ENCODE measurements at places on chromosomes 2 and 18. TPM values are rescaled to one million over a fixed set of nuclear protein-coding genes. Genes with fewer than 3 reads are reported as not detected.

Gene MEIS1
- total RNA-seq, result 89.4 TPM

Gene CIDEA
- not detected for total RNA-seq

Gene PAPOLG
- total RNA-seq, result 15.2 TPM

Gene EPB41L3
- 0.20 TPM for total RNA-seq

Gene CYP27A1
- total RNA-seq, result 1.2 TPM

Gene CRACDL
- not detected for total RNA-seq

Gene RBMS1
- total RNA-seq, result 80.5 TPM

Gene STPG4
- total RNA-seq, result 0.75 TPM

Gene CNRIP1
- 18.4 TPM for total RNA-seq

Gene GALNT3
- 4.6 TPM for total RNA-seq

Gene WNT6
- total RNA-seq, result not detected

Gene GPR39
- total RNA-seq, result 3.4 TPM

Gene ZC3H6
- 7.6 TPM for total RNA-seq

GRCh38 chr2:100702438-100703109 lies 117.4 kb upstream of the NPAS2 start:
- no peak for DNase-seq

DNA sequence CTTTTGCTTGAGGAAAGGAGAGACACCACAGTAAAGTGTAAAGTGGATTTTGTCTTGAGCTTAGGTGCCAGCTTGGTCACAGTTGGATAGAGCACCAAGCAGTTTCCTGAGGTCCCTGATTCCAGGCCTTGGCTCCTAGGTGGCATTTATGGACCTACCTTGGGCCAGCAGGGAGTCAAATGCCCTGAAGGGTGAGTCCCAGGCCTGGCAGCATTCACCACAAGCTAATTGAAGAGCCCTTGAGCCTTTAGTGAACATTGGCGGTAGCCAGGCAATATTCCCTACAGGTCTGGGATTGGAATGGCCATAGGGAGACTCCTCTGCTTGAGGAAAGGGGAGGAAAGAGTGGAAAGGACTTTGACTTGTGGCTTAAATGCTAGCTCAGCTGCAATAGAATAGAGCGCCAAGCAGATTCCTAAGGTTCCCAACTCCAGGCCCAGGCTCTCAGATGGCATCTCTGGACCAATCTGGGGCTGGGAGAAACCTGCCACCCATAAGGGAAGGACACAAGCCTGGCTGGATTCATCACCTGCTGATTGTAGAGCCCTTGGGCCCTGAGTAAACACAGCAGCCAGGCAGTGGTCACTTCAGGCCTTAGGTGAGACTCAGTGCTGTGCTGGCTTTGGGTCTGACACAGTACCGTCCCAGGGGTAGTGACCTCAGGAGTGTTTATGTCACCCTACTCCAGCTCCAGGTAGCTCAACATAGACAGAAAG lies 137.5 kb upstream of the OTOS start:
- DNase-seq, result no peak

DNA sequence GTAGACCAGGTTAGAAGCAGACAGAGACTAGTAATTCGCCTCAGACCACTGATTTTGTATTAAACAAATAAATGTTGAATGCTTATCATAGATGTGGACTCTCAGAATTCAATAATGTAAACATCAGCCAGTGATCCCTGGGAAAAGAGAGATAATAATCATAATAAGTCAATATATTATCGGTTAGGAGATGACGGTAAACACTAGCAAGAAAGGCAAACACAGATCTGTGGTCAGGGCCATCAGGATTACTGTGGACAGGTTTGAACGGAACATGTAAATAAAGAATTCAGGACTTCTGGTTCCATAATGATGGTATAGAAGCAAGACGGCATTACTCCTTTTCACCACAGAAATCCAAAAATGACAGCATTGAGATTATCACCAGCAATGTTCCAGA lies 861.6 kb downstream of the CBLN2 start:
- no peak for DNase-seq

GRCh38 chr18:55219059-55219458 lies 259.8 kb upstream of the CCDC68 start:
- no peak for DNase-seq

DNA sequence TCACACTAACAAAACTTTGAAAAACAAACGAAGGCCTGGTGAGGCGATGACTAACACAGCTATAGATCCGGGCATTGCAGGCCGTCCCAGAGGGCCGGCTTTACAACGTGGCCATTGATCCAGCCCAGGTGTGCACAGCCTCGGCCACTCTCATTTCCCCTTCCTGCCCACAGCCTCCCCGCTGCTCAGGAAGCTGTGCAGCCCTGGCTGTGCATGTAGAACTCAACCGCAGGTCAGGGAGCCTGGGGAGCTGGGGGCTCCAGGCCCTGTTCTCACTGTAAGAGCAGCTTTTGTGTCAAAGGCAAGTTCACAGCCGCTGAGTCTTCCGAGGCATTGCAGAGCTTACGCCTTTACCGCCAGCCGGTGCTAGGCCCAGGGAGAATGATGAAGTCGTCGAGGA lies 87.2 kb downstream of the LONRF2 start:
- no peak for DNase-seq

DNA sequence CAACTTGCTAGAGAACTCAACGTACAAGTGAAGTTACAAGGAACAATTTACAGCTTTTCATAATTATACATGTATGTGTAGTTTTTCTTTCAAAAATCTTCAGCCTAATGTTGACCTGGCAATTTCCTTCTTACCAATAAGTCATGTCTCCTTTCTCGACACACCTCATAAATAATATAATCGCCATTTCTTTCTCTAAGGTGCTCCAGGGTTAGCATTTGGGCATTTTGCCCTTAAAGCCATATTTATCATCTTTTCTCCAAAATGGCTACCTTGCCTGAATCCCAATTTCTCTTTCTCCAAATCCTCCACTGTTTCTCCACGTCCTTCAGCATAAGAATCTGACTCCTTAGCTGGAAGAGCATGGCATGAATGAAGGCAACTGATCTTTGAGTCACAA lies 50.3 kb upstream of the RAB27B start:
- no peak for DNase-seq

DNA sequence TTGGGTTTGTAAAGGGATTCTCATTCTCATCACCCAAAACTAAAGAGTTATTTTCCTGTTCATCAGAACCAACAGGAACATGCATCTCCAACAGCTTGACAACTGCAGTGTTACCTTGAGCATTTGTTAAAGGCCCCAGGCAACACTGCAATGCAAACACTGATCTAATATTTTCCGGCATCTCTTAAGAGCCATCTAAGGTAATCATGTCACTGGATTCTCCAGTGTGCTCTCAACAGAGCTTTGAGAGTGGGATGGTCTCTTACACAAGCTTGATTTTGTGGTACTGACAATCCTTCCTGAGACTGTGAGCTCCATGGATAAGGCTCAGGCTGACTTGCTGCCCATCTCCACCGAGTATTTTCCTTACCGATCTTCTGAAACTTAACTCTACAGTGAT lies 90.5 kb upstream of the ITGB6 start:
- no peak for DNase-seq

GRCh38 chr2:181632733-181633401 lies 24.0 kb downstream of the CERKL start:
- DNase-seq, result no peak

DNA sequence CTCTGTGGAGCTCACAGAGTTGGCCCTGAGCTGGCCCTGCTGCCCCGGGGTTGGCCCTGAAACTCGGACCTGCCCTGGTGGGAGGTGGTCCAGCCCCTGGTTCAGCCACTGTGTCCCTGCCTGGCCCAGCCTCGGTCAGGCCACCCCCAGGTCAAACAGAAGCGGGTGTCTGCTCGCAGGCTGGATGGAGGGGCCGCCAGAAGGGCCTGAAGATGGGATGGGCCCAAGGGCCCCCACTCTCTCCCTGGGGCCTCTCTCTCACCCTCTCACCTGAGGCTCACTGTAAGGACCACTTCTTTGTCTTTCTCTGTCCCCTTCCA lies 25.1 kb upstream of the B3GNT7 start:
- DNase-seq, result no peak

- no peak for DNase-seq
These were observed 32.5 kb downstream of the GAREM1 start for GRCh38 chr18:32438173-32438572.

DNA sequence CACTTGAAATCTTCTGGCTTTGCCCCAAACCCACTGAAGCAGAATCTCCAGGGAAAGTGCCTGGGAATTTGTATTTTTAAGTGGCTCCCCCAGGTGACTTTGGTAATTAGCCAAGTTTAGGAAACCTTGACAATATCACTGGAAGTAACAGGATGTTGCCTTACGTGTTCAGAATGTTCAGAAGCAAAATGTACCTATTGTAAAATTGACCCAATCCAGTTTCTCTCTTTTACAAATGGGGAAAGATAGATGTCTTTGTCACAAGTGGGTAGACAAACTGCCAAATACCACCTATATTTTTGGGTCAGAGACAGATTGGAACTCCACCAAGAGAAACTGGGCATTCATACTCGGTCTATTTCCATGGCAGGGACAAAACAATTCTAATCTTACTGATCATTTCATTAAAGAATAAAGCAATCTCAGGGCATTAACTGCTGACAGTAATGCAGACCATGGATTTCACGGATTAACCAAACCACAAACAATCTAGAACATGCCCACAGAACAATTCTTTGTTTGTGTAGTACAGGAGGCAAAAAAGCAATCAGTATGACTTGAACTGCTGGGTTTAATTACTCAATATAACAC lies 255.8 kb downstream of the ERBB4 start:
- DNase-seq, result peak; percentile 18

DNA sequence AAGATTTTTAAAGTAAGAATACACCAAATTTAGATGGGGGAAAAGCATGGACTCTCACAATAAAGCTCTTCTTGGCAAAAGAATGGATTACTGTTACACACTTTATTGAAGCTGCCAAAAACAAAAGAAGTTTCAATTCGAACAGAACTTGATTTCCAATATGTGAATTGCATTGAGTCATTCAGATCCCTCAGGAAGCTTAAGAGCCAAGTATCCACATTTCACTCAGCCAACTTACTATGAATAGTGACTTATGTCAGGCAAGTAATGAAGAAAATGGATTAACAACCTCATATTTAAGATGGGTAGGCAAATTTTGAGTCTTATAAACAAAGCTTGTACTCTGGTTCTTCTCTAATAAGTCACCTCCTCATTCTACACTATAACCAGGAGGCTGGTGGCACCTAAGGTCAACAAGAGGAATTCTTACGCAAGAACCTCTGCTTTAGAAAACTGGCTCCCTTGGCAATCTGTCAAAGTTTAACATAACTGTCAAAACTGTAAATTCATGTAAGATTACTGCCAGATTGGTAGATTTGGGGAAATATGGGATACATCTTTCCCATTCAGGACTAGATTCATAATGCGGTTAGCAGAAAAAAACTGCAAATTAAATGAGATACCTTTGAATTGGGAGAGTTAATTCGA lies 6.0 kb downstream of the HADHA start:
- no peak for DNase-seq

- peak; percentile 7 for DNase-seq
These were observed 97.8 kb upstream of the RASGRP3 start for GRCh38 chr2:33378556-33379210.

- DNase-seq, result no peak
These were observed 16.3 kb upstream of the ARHGEF4 start for GRCh38 chr2:130820279-130820861.

DNA sequence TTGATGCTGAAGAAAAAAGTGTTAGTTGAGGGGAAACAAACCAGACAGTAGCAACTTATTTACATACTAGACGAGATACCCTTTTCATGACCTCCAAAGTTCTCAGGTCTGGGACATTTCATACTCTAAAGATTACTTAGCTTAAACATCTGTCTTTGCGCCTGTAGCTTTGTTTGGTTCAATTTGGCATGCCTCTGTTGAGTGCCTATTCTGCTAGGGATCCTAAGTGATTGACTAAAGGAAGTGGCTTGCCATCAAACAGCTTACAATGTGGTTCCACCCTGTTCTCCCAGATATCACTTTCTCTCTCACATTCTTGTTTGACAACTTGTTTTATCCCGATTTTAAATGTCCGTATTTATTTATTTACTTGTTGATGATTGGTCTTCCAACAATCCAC lies 488.8 kb downstream of the PARD3B start:
- no peak for DNase-seq

- no peak for DNase-seq
These were observed 273.5 kb upstream of the MMADHC start for GRCh38 chr2:149861034-149861433.

GRCh38 chr2:190334479-190335224 lies 8.7 kb upstream of the INPP1 start:
- DNase-seq, result no peak
